ENCODE measurements at places on chromosomes 12 and 14. TPM values are rescaled to one million over a fixed set of nuclear protein-coding genes. Genes with fewer than 3 reads are reported as not detected.

- no peak for DNase-seq
These were observed 13.9 kb upstream of the HDAC7 start for GRCh38 chr12:47833591-47834012.

The LALBA gene
- not detected for total RNA-seq

DNA sequence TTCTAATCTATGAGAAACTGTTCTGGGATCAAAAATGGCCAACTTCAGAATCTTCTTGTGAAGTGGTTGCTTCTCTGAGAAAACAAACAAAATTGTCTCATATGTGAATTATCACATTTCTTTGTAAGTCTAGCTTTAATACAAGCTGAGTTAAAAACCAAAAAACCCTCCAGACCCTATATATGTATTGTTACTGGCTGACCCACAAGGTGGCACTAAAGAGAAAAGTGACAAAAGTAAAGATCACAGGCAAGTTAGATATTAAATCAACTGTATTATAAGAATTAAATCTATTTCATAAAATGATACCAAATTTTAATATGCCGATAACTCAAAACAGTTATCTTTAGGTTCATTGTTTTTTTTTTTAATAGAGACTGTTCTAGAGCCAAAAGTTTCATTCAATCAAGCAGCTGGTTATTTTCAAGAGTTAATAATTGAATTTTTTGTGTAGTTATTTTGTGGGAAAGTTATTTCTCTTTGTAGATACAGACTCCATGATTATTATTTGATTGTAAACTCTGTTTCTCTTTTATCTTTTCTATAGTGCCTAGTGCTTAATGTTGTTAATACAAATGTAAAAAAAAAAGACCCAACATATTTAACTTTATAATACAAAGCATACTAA is 7.5 kb upstream of the TRHDE start:
- no peak for DNase-seq

DNA sequence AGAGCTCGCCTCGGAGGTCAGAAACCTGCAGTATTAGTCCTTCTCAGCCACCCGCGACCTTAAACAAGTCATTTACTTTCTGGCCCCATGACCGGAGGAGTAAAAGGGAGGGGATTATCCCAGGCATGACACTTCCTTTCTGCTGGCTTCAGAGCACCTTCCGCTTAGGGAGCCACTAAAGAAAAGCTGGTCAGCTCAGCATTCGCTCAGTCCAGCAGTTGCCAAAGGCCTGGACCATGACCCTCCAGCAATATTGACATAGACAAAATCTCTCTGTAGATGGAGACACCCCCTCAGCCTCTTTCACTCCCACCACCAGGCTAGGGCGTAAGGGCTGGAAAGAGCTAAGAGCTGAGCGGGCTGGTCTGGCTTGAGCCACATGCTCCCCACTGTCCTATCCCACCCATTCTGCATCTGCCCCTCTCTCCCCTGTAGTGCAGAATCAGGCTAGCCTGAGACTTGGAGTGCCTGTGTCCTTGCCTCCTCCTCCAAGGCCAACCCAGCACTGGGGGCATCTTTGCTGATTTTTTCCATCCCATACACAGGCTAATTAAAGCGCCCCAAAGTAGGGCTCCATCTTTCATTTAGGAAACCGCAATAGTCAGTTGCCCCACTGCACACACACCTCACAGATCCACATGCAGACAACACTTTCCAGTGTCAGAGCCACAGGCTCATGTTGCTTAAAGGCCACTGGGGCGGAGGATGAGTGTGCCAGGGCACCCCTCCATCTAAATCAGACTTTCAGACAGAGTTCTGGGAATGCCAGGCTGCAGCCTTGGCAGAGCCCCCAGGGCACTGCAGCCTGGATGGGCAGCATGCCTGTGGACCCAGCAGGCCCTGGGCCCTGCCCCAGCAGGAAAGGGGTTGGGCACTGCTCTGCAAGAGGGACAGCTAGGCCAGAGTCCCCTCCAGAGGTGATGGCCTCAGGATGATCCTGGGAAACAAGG is 4.0 kb upstream of the CPNE6 start:
- DNase-seq: no peak

The HAL gene
- total RNA-seq: 0.95 TPM

DNA sequence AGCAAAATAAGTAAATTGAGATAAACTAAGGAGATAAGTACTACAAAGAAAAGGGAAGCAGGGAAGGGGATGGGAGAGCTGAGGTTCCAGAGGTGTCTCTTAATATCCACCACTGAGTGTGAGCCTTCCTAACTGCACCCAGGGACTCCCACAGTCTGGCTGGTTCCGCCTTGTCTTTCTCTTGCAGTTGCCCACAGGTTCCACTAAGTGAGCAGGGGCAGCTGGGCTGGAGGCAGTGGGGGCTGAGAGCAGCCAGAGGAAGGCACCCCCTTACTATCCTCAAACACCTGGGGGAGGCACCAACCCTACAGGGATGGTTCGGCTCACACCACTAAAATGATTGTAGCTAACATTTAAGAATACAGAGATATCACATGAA is 214.9 kb downstream of the SLC41A2 start:
- DNase-seq: no peak

GRCh38 chr14:55893705-55894104 is 224.5 kb upstream of the PELI2 start:
- DNase-seq: no peak

The NOVA1 gene
- not detected for total RNA-seq

The MUCL1 gene
- total RNA-seq: not detected

The RBM25 gene
- total RNA-seq: 178 TPM

The DDX23 gene
- 70.6 TPM for total RNA-seq

DNA sequence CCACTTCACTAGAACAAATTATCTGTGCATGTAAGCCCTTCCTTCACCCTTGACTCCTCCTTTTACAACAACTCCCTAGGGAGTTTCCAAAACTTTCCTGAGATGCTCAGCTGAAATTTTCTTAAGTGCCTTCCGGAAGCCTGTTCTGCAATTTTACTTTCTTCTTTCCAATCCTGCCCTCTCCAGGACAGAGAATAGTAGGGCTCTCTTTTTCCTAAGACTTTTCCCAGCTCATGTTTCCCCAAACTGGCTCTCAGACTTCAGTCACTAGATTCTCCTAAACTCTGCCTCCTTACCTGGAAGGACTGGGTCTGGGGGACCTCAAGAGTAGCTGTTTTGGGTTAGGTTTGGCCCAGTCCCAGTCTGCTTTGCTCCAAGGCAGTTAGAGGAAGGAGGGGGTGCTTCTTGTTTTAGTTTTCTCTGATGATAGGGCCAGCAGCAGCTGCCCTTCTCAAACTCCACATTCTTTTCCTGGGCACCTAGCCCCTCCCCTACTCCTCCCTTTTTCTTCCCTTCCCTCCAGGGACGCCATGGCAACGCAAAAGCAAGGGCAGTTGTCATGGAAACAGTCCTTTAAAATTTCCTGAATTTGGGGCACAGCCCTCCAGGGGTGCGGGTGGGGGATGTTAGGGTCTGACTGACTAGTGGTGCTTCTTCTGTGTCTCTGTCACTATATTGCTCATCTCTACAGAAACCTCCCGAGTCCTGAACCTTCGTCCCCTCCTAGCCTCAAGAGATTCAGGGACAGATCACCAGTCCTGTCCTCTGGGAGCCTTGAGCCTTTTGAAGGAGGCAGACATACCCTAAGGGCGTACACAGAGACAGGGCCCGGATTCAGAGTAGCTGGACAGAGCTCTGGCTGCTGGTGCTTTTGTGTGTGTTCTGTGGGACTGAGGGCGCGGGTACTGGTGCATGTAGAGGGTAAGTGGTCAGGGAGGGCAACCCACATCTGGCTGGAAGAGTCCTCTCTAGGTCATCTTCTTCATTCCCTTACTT is 17.0 kb downstream of the PPP1R1A start:
- DNase-seq: no peak

The PZP gene
- total RNA-seq: not detected

The SEL1L gene
- 46.5 TPM for total RNA-seq

DNA sequence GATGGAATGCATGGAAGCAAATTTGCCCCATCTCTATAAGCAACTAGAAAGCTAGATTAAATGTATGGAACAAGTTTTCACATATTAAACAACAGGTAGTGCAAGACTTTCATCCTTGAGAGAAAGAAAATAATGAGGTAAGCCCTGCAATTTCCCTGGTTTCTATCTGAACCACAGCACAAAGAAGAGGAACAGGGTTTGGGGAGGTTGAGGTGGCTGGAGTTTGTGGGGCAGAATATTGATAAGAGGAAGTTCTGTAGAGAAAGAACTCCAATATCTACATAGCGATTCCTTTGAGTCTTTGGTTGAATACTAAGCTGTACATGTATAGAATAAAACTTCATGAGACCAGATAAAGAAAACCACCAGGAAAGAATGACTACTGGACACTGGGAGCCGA is 96.3 kb upstream of the CCND2 start:
- no peak for DNase-seq

DNA sequence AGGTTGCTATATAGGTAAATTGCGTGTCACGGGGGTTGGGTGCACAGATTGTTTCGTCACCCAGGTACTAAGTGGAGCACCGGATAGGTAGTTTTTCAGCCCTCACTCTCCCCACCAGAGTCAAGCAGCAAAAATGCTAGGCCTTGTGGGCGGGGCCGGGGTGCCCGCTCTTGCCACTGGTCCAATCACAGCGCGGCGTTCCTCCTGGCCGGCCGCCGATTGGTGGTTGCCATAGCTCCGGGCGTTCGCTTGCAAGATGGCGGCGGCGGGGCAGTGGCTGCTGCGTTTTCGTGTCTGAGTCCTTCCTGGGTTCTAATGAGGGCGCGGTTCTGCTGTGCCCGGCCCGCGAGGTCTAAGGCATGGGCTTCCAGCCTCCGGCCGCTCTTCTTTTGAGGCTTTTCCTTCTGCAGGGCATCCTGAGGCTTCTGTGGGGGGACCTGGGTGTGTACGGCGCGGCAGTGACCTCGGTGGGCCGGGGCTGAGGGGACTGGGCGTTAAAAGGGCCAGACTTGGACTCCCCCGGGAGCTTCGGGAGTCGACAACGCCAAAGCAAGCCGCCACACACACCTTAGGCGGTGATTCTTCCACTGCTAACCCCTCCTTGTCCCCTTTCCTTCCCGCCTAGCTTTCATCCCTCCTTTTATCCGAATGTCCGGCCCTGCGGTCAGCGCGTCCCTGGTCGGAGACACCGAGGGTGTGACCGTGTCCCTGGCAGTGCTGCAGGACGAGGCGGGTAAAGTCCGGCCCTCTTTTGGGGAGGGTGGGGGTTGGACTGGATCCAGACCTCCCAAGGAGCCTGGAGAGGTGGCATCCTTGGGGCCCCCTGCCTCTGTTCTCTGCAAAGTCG is at the start of gene TCTN2:
TCTN2 (plus strand) TSS at position 232 of the 847 bp plus-strand sequence; CDS start at position 360, 128 bp downstream.
- DNase-seq: peak; percentile 95

GRCh38 chr12:54412786-54413185 is 6.3 kb downstream of the ITGA5 start:
- no peak for DNase-seq

The TMEM263 gene
- total RNA-seq: 35.3 TPM

Data from CD8-positive, alpha-beta T cell (primary cell).